Activated naive CD4-positive, alpha-beta T cell (primary cell): ENCODE measurements at places on chromosomes 16 and 17.

DNA sequence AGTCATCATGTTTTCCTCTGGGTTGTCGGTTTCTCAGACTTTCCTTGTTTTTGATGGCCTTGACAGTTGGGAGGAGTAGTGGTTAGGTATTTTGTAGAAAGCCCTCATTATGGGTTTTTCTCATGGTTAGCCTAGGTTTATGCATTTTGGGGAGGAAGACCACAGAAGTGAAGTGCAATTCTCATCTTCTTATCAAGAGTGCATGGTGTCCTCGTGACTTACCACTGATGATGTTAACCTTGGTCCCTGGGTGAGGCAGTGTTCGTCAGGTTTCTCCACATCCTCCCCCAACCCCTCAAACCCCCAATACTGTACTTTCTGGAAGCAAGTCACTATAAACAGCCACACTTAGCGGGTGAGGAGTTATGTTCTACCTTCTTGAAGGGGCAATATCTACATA lies 42.3 kb downstream of the BPTF start:
- no peak for DNase-seq

DNA sequence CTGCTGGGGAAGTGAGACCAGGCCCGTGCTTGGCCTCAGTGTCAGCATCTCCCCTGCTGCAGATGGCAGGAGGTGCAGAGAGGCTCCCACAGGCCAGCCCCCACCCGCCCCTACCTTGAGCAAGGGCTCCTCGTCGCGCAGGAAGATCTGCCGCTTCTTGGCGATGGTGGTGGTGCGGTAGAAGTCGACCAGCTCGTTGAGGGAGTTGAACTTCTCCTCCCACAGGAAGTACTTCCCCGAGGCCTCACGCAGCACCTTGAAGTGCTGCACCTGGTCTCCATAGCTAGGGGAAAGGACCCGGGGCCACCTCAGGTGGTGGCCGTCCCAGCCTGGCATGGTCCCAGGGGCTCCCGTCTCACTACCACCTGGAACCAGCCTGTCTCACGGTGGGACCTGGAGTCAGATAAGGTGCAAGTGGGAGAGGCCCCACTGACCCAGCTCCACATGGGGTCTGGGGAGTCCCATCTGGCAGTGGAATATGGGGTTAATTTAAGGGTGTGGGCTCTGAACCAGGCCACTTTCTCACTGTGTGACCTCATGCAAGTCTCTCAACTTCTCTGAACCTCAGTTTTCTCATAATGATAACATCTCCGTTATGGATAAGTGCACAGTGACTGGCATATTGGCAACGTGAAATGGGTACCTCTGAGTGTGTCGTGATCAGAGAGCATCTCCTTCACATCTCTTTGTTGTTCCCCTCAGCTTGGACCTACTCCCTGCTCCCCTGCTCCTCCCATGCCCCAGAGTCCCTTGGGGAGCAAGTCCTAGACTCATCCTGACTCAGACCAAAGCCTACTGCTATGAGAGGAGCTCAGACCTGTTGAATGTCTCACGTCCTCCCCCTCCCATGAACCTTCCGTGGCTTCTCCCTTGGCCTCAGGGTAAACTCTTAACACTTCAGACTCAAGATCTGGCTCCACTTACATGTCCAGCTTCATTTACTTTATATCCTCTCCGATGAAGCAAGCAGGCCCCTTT lies 19.8 kb upstream of the FAM83G start:
- no peak for DNase-seq

DNA sequence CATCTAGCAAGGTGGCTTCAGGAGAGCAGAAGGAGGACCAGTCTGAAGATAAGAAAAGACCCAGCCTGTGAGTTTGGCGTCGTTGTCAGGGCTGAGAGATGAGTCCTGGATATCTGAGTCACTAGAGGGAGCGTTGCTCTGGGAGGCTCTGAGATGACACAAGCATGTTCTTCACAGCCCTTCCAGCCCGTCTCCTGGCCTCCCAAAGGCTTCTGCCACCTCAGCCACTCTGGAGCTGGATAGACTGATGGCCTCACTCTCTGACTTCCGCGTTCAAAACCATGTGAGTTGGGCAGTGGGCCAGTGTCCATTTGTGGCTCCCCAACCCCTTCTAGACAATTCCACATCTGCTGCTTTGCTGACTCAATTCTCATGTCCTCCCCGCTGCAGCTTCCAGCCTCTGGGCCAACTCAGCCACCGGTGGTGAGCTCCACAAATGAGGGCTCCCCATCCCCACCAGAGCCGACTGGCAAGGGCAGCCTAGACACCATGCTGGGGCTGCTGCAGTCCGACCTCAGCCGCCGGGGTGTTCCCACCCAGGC lies 2.3 kb downstream of the TGFB1I1 start:
- DNase-seq: no peak

- DNase-seq: no peak
Measured at GRCh38 chr16:9105189-9105588, 13.7 kb downstream of the HAPSTR1 start.

DNA sequence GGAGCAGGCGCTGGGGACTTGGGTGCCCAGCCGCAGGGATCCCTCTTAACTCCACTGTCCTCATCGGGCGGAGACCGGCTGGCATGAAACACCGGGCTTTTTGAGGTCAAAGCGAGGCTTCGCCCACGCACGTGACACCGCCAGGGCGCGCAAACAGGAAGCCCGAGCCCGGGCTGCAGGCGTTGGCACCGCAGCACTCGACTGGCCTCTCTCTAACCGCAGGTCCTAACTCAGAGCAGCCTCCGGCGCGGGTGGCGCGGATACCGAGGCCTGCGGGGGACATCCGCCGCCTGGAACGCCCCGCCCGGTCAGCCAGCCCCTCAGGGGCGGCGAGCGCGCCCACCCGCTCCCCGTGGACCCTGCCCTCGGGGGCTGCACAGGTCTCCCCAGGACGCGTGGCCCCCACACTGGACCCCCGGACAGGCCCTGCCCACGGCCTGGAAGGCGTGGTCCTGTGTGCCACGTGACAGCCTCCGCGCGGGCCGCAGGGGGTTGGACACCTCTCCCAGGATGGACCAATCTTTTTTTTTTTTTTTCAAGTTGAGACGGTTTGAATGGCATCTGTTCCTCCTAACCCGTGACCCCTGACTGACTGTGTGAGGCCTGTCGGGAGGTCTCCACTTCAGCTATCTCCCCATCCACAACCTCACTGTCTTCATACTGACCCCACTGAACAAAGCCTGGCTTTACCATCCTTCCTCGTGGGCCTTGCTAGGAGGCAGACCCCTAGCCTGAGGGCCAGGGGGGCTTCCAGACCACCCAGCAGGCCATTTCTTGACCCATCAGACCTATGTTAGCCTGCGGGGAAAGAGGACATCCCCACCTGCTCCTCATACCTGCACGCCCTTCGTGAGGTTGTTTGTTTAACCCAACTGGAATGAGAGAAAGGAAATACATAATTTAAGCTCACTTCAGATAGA lies 8.4 kb upstream of the SLC47A2 start:
- peak; percentile 35 for DNase-seq

- no peak for DNase-seq
Measured at GRCh38 chr16:58658796-58659211, 25.8 kb downstream of the SLC38A7 start.

DNA sequence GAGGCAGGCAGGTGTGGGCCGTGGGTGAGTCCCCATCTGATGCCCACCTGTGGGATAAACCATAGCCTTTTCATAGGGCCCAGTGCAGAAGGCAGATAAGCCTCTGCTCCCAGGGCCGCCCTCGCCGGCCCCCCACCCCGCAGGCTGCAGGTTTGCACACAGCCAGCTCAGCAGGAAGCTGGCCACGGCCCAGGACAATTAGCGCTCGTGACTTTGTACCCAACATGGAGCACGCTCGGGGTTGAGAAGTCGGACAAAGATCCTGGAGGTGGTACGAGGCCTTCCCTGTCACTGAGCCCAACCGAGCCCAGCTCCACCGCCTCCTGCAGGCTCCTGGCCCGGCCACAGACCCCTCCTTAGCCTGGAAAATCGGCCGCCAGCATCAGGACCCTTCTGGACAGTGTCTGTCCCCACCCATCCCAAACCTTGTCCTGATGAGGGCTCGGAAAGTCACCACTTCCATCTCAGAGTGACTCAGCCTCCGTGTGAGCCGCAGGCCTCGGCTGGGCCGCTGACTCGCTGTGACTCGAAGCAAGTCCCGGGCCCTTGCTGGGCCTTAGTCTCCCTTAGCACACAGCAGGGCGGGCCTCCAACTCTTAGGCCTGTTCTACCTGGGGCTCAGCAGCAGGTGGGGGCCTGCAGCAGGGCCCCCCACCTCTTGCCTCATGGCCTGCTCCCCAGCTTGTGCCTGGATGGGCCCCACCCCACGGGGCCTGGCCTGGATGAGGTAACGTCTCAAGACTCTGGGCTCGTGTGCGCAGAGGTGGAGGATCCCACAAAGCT lies 22.7 kb downstream of the FAM83G start:
- no peak for DNase-seq

GRCh38 chr17:6588165-6588564 lies 31.8 kb upstream of the PITPNM3 start:
- DNase-seq: no peak

DNA sequence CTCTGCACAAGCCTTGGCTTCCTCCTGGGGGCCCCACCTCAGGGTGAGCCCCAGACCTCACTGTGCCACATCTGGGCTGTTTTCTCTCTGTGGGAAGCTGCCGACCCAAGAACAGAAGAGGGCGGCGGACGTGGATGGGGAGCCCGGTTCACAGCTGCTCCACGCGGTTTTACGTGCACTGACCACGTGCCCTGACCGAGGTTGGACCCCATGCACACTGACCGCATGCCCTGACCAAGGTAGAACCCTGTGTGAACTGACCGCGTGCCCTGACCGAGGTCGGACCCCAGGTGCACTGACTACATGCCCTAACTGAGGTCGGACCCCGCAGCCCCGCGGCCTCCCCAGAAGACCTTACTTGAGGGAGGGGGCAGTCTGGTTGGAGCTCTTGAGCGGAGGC lies 19.6 kb downstream of the CEP131 start:
- DNase-seq: no peak

DNA sequence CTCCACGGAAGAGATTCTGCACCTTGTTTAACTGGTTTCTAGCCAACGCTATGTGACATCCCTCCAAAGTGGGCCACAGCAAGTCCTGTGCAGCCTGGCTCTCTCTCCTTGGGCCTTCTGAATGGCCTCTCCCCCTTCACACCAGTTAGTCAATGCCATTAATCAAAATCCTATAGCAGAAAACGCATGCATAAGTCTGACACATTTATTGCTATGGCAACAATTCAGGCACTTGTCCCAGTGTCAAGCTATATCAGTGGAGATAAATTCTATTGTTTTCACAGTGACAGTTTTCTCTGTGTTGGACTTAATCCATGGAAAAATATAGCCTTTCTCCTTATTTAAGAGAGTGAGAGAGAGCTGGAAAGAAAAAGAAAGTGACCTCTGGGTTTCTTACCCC lies 87.2 kb upstream of the TOX3 start:
- DNase-seq: no peak

GRCh38 chr16:85195900-85196772 lies 83.9 kb upstream of the CIBAR2 start:
- no peak for DNase-seq

DNA sequence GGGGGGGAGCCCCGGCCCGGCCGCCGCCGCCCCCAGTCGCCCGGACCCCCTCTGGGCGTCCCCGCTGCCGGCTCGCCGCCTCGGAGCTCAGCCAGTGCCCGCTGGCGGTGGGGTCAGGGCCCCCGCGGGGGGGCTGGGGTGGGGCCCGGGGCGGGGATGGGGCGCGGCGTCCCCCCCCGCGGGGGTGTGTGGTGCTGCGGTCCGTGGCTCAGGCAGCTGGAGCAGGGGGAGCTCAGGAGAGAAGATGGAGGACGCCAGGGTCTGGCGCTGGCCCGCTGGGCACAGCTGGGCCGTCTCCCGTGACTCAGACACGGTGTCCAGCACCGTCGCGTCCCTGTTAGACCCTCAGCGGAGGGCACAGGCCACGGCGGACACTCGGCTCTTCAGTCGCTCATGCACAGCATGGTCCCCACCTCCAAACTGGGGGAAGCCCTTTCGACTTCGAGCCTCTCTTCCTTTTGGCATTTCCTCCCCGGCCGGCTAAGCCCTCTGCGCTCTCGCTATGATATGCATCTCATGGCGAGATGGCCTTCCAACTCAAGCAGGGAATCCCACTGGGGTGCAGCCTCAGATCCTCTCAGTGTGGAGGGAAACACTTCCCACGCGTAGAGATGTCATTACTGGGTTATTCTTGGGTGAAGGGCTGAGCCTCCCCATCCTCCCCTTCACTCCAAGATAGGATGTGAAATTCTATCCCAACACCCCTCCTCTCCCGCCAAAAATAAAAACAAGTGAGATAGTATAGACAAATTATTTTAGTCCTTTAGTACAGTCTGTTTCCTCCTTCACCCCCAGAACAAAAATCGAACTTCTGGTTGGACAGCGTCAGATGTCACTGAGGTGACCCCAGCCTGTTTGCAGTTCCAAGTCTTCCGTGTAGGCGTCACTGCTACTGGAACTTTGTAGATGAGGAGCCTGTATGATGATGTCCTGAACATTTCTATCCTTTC lies 522 bp upstream of the VEZF1 start:
- DNase-seq: peak; percentile 75

- no peak for DNase-seq
Measured at GRCh38 chr17:30565073-30565935, 88.1 kb downstream of the GOSR1 start.

GRCh38 chr16:64705443-64705842 lies 416.4 kb downstream of the CDH11 start:
- DNase-seq: no peak

DNA sequence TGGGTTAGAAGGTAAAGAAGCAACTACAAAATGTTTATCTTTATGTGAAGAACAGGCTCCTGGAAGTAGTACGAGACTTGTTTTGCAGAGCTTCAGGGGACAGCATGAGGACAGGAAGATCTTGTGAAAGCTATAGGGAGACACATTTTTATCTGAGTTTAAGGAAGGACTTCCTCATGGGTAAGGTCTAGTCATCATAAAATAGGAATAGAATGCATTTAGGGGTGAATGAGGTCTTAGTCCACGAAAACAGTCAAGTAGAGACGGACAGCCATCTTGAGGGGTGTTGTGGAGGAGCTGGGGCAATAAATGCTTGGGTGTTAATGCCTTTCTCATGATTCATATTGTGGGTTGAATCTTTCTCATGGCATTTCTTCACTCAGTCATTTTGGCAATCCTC lies 24.3 kb downstream of the KCNJ16 start:
- no peak for DNase-seq

DNA sequence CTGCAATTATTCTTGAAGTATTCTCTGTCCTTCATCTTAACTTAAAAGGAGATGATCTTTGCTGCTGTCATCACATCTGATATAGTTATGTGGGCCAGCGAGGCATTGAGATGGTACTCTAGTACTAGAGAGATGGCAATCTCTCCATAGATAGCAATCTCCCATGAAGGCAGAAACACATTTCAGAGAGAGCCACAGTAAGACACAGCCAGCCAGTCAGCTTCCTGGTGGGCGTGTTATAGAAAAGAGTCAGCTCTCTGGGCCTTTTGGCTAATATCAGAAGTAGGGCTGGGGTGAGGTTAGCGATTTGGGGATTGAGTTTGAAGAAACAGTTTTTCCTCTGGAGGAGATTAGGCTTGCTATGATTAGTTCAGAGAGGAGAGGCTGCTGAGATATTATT lies 22.6 kb upstream of the EFCAB13 start:
- DNase-seq: no peak

GRCh38 chr17:6465206-6466003 lies 21.1 kb downstream of the PIMREG start:
- DNase-seq: no peak
